Erythroblast (primary cell): ENCODE measurements at places on chromosomes 3 and 15.
A peak's percentile ranks its signal among the peaks of the same experiment; 100 is the strongest.

DNA sequence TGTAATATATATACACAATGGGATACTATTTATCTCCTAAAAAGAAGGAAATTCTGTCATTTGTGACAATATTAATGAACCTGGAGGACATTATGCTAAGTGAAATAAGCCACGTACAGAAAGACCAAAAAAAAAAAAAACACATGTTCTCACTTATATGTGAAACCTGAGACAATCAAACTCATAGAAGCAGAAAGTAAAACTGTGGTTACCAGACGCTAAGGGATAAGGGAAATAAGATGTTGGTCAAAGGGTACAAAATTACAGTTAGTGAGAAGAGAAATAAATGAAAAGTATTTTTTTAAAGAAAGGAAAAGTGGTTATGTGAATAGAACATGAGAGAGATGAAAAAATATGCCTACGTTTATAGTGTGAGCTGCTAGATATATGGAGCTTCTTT, 101.1 kb downstream of the CPNE4 start:
- no peak for DNase-seq

DNA sequence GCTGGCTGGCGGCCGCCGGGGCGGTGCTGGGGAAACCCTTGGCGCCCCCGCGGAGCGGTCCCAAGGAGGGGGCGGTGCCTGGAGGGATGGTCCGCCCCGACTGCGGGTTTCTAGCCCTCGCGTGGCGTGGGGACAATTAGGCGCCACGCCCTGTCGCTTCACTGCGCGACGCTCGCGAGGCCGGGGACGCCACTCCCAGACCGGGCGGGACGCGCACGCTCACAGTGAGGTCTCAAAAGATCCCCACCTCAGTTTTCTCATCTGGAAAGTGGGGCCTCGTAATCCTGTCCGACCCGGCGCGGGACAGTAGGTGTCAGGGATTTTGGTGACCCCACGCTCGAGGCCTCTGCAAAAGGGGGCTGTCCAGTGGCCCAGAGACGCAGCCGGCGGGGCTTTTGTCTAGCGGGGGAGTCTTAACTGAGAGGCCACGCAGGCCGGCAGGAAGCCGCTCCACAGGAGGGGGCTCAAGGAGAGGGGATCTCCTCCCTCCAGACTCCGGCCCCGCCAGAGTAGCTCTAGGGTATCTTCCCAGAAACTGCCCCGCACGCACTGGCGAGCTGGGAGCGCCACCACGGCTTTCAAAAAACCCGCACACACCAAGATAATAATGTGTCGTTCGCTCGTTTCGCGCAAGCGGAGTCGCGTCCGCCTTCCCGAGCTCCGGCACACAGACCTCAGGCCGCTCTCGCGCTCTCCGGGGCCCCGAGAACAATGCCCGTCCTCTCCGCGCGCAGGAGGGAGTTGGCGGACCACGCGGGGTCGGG, 710 bp upstream of the CLK3 start:
- peak; percentile 92 for DNase-seq

- peak; percentile 87 for DNase-seq
Observed at GRCh38 chr3:184543843-184544512, 17.6 kb upstream of the EPHB3 start.

DNA sequence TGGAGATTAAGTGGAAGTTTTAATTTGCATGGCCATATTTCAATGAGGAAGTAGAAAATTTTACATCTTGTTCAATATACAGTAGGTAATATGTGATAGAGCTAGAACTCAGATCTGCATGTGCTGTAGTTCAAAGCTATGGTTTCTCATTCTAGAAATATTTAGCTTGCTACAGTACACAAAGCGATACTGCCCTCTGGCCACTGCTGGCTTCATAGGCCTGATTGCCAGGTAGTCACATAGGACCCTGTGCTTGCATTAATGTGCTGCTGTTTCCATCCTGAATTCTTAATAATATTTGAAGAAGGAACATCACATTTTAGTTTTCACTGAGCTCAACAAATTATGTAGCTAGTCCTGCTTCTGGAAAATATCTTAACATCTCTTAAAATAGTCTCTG, 87.0 kb downstream of the PLSCR2 start:
- peak; percentile 4 for DNase-seq

DNA sequence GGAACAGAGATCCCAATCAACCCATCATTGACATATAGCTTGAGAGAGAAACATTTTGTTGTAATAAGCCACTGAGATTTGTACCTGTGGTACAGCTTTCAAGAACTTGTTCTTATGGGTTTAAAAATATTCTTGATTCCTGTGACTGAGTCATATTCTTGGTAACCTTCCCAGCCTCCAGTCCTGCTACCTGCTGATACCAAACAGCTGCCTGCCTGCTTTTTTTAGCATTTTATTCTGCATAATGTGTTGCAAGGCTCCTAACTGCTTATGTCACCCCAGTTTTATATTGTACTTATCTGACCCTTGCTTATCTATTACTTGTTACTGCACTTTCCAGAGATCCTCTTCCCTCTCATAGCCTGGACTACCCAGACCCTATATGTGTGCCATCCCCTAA, 349.3 kb upstream of the SOX2 start:
- DNase-seq, result no peak

DNA sequence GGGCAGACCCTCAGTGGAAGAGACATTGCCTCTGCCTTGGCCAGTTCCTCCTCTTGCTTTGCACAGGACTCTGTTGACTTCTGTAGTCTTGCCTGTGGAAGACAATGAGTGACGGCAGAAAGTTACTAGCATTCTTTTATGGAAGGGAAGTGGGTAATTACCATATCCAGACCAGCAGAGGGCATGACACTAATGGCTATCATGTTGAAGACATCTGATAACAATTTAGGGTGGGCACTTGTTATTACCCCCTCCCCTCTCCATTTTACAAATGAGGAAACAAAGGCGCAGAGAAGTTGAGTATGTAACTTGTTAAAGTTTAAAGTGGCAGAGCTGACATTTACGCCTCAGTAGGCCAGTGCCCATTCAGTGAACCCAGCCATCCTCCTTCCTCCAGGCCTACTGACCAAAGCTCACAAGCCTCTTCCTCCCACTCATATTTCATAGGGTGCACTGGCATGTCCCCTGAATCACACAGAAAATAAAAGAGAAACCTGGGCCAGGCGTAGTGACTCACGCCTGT, 48.2 kb upstream of the FMN1 start:
- DNase-seq, result peak; percentile 27

- DNase-seq, result no peak
Observed at GRCh38 chr3:127900536-127900935, 14.5 kb upstream of the KBTBD12 start.

- DNase-seq, result no peak
Observed at GRCh38 chr3:67774676-67775075, 120.3 kb upstream of the SUCLG2 start.

- no peak for DNase-seq
Observed at GRCh38 chr3:182393151-182393550, 400.2 kb upstream of the ATP11B start.

DNA sequence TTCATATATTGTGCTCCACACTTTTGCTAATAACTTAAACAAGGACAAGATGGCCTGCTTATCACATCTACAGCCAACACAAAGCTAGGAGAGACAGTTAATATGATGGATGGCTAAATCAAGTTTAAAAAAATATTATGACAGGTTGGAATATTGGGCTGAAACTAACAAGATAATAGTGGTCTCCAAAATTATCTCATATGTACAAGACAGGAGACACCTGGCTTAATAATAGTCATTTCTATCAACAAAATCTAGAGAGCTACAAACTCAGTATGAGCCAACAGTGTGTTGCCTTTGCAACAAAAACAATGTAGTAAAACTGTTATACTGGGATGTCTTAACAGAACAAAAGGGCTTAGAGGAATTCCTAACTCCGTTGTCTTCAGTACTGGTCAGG, 317.1 kb upstream of the COL8A1 start:
- no peak for DNase-seq

DNA sequence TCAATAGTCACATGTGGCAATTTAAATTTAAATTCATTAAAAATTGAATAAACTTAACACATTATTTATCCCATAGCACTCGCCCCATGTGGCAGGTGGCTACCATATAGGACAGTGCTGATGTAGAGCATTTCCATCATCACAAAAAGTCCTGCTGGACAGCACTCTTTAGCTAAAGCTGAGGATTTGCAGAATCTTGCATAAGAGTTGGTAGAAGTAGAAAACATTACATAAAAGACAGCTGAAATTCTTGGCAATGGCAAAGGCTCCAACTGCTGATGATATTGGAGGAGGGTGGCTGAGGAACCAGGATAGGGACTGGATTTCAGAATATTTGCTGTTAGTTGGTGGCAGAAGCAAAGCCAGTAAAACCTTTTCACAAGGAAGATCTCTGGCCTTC, 230.7 kb upstream of the SATB1 start:
- no peak for DNase-seq

- no peak for DNase-seq
Observed at GRCh38 chr3:144662729-144663128, 691.1 kb downstream of the DIPK2A start.

DNA sequence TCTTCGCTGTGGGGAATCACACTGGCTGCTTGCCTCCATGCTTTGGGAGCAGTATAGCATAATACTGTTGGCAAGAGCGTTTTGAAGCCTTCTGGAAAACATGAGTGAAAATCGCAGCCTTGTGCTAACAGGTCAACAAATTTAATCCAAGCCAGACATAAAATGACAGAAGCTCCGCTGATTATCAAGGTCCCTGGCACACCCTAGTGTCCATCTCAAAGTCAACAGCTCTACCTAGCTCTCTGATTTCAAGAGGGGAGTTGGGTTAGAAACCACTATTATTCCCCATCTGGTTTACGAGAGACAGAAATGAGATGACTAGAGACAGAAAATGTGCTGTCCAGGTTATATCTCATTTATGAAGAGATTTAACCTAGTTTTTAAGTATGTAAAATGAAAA, 73.6 kb upstream of the MDFIC2 start:
- no peak for DNase-seq

GRCh38 chr3:175066617-175067415, 207.7 kb downstream of the NAALADL2 start:
- no peak for DNase-seq

DNA sequence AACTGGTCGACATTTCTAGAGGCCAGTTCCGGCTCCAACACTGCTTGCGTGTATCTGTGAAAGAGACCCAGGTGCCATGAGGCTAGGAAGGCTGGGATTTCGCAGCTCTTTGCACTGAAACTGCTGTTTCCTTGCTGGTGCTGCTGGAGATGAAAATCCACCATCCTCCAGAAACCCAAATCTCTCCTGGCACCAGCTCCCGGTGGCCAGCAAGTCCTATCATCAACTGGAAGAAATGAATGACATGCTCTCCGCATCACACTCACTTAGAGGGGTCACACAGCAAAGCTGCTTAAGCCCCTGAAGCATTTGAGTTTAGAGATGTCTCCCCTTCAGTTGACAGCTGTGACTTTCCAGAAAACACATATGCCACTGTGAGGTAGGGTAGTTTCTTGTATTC, 471.8 kb upstream of the PROK2 start:
- no peak for DNase-seq

- no peak for DNase-seq
Observed at GRCh38 chr3:62134061-62134496, 239.3 kb downstream of the FEZF2 start.

- DNase-seq, result no peak
Observed at GRCh38 chr3:159858650-159859049, 130.0 kb upstream of the IL12A start.

- no peak for DNase-seq
Observed at GRCh38 chr15:96066852-96067495, 263.5 kb upstream of the NR2F2 start.

GRCh38 chr15:38996111-38996631, 431.6 kb upstream of the RASGRP1 start:
- DNase-seq, result no peak

DNA sequence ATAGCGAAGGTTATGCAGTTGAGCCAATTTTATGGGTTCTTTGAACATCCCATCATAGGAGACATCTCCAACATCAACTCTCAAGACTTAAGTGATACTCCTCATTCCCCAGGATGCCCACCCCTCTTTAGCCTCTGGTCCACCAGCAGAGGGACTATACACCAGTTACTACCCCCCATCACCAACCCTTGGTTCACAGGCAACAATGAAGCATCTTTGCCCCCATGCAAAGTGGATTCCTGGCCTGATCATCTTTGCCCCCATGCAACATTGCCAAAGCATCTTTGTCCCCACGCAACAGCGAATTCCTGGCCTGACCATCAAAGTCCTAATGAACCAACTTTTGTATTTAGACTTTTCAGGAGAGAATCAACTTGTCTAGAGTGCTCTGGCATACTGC, 19.1 kb downstream of the GPR15 start:
- DNase-seq, result no peak

DNA sequence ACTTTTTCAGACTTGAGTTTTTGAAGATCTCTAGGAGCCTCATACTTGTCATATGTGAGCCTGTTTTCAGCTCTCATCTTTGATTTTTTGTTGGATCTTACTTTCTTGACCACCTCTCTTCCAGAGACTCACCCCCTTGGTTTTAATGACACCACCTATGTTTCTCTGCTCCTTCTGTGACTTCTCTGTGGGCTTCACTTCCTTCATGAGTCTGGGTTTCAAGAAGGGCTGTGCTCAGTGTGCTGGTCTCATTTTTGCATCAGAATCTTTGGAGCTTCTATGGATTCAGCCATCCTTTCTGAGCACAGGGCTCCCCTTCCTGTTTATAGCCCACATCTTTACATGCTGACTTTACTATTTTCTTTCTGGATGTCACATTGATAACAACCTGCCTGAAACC, 17.7 kb downstream of the PPM1L start:
- no peak for DNase-seq

GRCh38 chr15:77224352-77224751, 153.4 kb upstream of the TSPAN3 start:
- no peak for DNase-seq

DNA sequence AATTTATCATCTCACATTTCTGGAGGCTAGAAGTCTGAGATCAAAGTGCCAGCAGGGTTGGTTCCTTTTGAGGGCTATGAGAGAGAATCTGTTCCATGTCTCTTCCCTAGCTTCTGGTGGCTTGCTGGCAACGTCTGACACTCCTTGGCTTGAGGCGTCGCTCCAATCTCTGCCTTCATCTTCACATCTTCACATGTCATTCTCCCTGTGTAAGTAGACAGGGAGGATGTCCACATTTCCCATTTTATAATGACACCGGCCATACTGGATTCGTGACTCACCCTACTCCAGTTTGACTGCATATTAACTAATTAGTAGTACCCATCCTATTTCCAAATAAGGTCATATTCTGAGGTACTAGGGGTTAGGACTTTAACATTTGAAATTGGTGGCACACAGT, 17.5 kb upstream of the ARHGAP31 start:
- DNase-seq, result no peak

- no peak for DNase-seq
Observed at GRCh38 chr3:30742796-30743619, 136.6 kb downstream of the TGFBR2 start.

GRCh38 chr15:74585191-74585590, 30.4 kb upstream of the CLK3 start:
- DNase-seq, result no peak

GRCh38 chr3:54671511-54671910, 256.3 kb downstream of the LRTM1 start:
- DNase-seq, result no peak
